Hematopoietic multipotent progenitor cell treated with erythropoietin and hydrocortisone succinate and interleukin-3 and kit ligand, for 6 days (in vitro differentiated cells): ENCODE measurements at places on chromosomes 7 and 10.

- no peak for DNase-seq
These were observed 143.0 kb downstream of the RPS24 start for GRCh38 chr10:78176320-78177317.

DNA sequence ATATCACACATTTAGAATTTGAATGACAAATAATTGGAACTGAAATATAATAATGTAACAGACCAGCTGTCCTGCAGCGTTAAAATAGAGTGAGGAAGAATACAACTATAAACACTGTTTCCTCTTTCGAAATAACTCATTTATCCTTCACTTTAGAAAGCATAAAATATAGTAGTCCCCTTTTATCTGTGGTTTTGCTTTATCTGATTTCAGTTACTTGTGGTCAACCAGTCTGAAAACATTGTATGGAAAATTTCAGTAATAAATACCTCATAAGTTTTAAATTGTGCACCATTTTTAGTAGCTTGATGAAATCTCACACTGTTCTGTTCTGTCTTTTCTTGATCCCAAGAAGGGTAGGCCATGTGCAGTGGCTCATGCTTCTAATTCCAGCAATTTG, 31.7 kb downstream of the POLR1F start:
- DNase-seq: peak; percentile 84

- no peak for DNase-seq
These were observed 149.4 kb downstream of the CHCHD3 start for GRCh38 chr7:132932296-132933071.

DNA sequence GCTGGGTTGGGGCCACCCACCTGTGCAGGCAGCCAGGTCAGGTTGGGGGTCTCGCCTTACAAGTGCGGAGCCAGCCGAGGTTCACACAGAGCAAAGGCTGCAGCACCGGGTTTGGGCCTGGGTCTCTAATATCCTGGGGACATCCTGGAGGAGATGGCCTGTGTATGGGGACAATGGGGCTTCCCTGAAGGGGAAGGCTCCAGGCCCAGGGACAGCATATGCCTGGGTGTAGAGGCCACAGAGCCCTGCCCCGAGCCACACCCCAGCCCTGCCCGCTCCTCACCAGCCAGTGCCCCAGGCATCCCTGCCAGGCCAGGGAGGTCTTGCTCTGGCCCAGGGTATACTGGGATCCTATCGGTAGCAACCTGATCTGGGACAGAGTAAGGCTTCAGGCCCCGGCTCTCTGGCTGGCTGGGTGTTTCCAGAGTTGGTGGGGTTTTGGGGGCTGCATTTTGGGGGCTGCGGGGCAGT, 9.1 kb downstream of the TTYH3 start:
- no peak for DNase-seq
